ENCODE measurements at places on chromosomes 11 and 22. TPM values are rescaled to one million over a fixed set of nuclear protein-coding genes. Genes with fewer than 3 reads are reported as not detected.

The CRYAB gene
- total RNA-seq, result 54.3 TPM

The TTC28 gene
- 48.1 TPM for total RNA-seq

The PIH1D2 gene
- total RNA-seq, result 2.9 TPM

The POLR3H gene
- 27.9 TPM for total RNA-seq

DNA sequence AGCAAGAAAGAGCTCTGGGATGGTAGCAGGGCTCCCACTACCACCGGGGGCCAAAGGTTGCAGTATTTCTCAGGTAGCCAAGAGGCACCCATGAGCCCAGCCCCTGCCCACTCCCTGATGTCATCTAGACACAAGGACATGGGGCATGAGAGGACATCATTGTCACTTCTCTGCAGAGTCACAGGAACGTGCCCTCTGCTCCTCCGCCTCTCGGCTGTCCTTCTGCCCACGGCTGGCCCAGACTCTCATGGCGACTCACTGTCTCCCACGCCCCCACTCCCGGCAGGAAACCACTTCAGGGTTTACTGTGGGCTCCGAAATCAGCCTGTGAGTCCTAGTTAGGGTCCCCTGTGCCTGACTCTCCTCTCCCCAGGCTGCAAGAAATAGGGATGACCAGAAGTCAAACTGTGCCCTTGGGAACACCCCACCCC lies 1.8 kb upstream of the GAL start:
- H3K27me3 ChIP-seq, result peaks cover 59% of the 10 kb centered on the region
- no peak for DNase-seq
- no peak overlapping the region for H3K27ac ChIP-seq

DNA sequence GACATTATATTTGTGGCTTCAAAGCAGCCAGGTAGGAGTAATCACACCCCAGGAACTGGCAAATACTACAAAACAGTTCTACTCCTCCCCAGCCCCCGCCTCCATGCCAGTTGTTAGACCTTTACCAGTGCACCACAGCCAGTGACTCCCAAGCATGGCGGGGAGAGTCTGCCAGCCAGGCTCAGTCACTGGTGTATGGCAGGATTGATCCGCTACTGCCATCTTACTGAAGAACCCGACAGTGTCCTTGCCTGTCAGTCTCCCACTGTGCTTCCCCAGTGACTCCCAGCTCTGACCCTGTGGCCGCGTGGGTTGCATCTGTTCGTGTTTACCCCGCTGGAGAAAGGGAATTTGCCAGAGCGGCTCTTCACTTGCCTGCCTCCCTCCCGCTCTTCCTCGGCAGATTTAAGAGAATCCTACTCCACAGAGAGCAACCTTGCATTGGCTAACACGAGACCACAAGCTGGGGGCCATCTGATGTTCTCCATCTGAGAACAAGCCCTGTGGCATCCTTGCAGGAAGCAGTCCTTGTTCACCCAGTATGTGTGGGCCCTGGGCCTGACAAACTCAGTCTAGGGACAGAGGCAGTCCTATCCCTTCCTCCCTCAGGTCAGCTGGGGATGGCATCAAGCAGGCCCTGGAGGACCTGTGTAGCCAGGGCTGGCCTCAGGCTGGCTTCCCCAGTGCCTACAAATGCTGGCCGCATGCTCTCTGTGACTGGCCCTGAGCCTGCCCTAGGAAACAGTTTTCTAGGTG lies 33.1 kb downstream of the GNAZ start:
- H3K27me3 ChIP-seq, result no peaks in the 10 kb centered on the region
- DNase-seq, result no peak
- H3K4me3 ChIP-seq, result no peak overlapping the region
- no peak overlapping the region for H3K27ac ChIP-seq

GRCh38 chr11:59898046-59898445 lies 19.5 kb downstream of the OOSP3 start:
- H3K27ac ChIP-seq, result no peak overlapping the region
- H3K4me3 ChIP-seq, result no peak overlapping the region
- no peaks in the 10 kb centered on the region for H3K36me3 ChIP-seq
- no peaks in the 10 kb centered on the region for H3K27me3 ChIP-seq

Measured in osteoblast (primary cell).